NCI-H1048 (cell line): ENCODE measurements at places on chromosomes 13 and 19.

GRCh38 chr19:17703824-17704463 lies 15.3 kb upstream of the MAP1S start:
- DNase-seq, result no peak

DNA sequence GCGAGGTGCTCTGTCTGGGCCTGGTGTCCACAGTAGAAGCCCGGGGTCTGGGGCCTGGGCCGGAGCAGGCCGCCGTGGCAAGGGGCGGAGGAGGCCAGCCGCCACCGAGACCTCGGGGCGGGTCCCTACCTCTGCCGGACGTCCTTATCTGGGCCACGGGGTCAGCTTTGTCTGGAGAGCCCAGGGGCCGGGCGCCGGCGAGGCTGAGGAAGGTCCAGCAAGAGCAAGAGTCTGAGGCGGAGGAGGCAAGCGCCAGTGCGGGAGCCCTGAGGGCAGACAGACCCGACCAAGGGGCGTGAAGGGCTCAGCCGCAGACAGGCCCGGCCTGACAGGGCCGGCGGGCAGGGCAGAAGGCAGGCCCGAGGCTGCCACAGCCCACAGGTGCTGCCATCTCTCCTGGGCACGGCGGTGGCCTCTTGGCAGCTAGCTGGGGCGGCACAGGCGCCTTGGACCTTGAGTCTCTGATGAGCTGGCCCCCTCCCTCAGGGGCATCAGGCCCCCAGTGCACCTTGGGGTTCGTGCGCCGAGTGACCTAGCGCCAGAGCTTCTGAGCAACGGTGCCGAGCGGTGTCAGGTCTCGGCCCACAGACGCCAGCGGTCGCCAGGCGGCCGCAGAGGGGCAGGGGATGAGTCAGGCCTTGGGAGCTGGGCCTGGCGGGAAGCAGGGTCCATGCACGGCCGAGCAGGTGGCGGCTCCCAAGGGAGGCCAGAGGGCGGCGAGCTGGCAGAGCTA lies 19.1 kb upstream of the AKAP8 start:
- DNase-seq, result no peak

GRCh38 chr13:29429286-29429900 lies 166.1 kb downstream of the SLC7A1 start:
- DNase-seq, result no peak

GRCh38 chr13:38967446-38967845 lies 23.2 kb downstream of the STOML3 start:
- DNase-seq, result no peak

DNA sequence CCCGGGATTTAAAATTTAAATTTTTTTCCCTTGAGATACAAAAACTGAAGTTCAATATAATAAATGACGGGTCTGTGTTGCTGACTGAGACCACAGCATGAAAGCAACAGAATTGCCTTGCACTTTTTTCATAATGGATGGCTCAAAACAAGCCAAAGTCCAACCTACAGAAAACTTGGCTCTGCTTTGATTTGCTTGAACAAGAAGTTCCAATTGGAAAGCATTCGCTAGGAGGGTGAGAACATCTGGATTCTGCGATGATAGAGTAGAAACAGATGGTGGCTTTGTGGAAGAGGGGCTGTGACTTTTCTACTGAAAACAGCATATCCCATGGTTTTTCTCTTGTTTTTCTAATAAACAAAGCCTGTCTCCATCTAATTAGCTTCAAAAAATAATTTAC lies 46.4 kb downstream of the THSD1 start:
- DNase-seq, result no peak

GRCh38 chr19:15643387-15643786 lies 2.7 kb downstream of the CYP4F3 start:
- DNase-seq, result no peak

DNA sequence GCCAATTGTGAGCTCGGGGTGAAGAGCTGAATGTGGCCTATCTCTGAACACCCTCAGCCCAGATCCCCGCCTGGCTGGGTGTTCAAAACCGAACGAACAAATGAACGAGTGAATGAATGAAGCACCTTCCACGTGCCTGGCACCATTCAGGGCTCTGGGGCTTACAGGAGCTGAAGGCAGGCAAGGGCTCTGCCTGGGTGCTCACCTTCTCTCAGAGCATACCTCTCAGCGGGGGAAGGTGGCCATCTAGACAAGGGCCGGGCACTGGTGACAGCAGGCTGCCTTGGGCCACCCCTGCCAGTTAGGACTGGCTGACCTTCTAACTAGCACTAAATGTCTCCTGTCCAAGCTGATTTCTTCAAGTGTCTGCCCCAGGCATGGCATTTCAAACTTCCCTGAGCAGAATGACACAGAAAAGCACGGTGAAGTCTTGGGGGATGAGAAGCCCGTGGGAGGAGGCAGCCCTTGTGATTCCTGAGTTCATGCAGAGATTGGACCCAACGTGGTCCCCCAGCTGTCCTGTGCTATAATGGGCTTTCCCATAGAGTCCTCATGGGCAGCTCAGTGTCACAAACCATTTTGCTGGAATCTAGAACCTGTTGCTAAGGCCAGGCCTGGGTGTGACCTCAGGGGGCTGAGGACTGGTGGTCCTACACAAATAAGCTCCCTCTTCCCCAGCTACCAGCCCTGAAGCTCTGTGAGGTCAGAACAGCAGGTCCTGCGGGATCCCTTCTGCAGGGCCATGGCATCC lies 27.9 kb upstream of the VSTM2B start:
- DNase-seq, result no peak

DNA sequence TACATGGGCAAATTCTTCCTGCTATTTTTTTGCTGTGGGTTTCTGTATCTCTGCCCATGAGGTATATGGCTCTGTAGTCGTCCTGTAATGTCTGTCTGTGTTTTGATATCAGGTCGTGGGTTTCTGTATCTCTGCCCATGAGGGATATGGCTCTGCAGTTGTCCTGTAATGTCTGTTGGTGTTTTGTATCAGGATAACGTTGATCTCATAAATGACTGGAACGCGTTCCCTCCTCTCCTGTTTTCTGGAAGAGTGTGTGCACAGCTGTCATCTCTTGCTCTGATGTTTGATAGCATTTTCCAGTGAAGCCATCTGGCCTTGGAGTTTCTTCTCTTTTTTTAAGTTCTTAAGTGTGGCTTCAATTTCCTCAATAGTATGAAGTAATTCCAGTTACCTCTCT lies 57.2 kb downstream of the SOX1 start:
- no peak for DNase-seq

- no peak for DNase-seq
Observed at GRCh38 chr19:6576869-6577475, 14.0 kb downstream of the CD70 start.

GRCh38 chr13:20353973-20354372 lies 121.9 kb upstream of the GJB6 start:
- DNase-seq, result no peak
